Upper lobe of left lung (tissue), 6 donors: ENCODE measurements at places on chromosomes 3 and 15. TPM values are rescaled to one million over a fixed set of nuclear protein-coding genes. Genes with fewer than 3 reads are reported as not detected.

ADAMTSL3 gene
- total RNA-seq, result 10.9 TPM

TNFSF10 gene
- 89.6 TPM for total RNA-seq

IL16 gene
- 39.1 TPM for total RNA-seq

PGBD4 gene
- total RNA-seq, result 0.61 TPM

CKMT1A gene
- total RNA-seq, result not detected

CEMIP gene
- total RNA-seq, result 5.1 TPM

MYEF2 gene
- 19.3 TPM for total RNA-seq

SV2B gene
- 0.79 TPM for total RNA-seq

MLF1 gene
- total RNA-seq, result 5.8 TPM

CD80 gene
- 15.2 TPM for total RNA-seq

CHRM5 gene
- total RNA-seq, result 0.11 TPM

CCDC13 gene
- total RNA-seq, result 3.9 TPM

IL17RC gene
- 42.0 TPM for total RNA-seq

ACTRT3 gene
- total RNA-seq, result 6.3 TPM

TGM4 gene
- not detected for total RNA-seq

BLM gene
- total RNA-seq, result 31.4 TPM

IRAK2 gene
- 10.2 TPM for total RNA-seq
